ENCODE measurements at places on chromosomes 5 and 9.

- no peak for DNase-seq
Measured at GRCh38 chr5:93793159-93793781, 51.9 kb upstream of the POU5F2 start.

GRCh38 chr9:108311745-108312144, 544.0 kb downstream of the ACTL7B start:
- DNase-seq, result no peak

DNA sequence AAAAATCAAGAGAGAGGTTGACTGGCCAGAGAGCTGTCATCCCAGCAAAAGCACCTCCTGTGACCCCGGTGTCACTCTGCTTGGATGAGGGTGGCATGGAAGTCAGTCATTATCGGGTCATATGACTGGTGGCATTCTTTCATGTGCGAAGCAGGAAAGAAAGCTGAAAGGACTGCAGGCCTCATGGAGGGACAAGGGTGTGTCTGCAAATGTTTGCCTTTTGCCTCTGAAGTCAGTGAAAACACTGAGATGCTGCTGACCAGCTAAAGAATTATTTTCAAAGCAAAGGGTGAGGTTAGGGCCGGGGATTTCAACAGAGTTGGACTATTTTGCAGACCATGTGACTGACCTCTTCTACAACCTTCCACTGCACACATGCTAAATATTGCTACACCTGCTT, 298.3 kb downstream of the CSNK1G3 start:
- no peak for DNase-seq

GRCh38 chr5:12624776-12625560, 720.7 kb upstream of the CTNND2 start:
- no peak for DNase-seq

DNA sequence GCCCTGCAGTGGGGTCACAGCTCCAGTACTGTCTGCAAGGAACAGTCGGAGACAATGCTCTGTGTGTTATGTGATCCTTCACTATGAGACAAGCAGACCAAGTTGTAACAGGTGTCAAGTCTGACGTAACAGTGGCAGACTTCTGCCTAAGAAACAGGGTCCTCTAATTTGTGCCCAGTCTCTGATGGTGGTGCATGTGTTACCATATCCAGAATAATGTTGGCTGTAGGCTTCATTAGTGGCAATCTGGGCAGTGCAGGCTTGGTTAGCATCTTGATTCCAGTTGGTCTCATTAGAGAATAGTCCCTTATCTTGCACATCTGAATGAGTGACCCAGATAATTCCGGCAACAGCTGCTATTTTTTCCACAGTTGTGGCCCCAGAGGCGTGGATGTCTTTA, 33.8 kb downstream of the ZNF131 start:
- DNase-seq, result no peak

GRCh38 chr5:112854651-112855050, 6.4 kb upstream of the SRP19 start:
- DNase-seq, result no peak

GRCh38 chr9:131020862-131021261, 11.9 kb downstream of the LAMC3 start:
- DNase-seq, result no peak

DNA sequence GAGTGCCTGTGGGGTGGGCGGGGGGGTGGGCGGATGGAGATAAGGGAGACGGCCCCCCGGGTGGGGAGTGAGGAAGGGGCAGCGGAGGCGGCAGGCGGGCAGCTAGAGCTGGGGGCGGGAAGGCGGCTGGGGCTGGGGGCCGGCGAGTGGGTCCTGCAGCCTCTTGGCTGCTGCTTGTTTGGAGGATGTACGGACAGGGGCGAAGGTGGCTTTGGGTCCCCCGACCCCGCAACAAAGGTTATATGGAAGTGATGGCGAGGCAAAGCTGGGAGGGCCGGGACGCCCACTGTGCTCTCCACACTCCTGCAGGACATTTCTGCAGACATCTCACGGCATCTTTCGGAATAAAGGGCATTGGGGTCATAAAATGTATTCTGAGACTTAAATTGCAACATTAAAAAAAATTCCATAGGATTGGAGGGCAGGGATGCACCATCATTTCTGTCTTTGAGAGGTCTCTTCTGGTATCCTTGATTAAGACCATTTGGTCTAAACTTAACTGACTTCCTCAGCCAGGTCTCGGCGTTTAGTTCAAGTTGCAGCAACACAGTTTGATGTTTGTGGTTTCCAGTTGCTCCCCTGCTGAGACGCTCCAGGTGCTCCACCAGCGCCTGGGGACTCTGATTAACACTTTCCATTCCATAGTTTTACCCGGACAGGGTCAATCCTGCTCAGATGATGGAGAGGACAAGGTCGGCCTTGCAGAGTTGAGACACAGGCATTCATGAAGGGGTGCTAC, 101.6 kb upstream of the SSBP2 start:
- peak; percentile 49 for DNase-seq

DNA sequence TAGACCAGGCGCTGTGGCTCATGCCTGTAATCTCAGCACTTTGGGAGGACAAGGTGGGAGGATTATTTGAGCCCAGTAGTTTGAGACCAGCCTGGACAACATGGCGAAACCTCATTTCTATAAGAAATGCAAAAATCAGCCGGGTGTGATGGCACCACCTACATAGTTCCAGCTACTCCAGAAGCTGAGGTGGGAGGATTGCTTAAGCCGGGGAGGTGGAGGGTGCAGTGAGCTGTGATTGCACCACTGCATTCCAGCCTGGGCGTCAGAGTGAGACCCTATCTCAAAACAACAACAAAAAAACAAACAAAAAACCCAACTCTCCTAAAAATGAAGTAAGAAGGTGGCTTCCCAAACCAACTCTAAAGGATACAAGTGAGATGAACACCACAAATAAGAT, 23.0 kb downstream of the IARS1 start:
- DNase-seq, result no peak

DNA sequence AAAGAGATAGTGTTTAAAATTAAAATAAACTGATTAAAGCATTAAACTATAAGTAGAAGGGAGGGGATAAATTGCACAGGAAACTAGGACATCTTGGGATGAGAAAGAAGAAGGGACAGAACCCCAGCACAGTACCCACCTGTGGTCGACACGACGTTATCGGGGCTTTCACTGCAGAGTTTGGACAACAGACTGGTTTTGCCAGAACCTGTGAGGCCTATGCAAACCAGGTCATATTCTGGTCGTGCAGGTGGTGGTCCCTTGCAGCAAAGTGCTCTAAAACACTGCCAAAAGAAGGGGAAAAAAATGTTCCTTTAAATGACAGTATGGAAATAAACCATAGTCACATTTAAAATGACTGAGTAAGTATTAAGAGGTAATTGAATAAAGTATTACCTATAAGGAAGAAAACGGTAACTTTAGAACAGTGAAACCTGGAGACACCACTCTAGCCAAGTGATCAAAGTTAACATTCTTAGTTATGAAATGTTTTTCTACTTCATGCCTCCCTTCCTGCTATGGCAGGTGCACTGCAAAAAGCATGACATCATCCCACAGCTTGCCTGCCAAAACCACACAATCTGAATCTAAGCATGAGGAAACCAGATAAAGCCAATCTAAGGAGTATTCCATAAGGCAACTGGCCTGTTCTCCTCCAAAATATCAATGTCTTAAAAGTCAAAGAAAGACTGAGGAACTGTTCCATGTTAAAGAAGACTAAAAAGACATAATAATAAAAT, 138.6 kb downstream of the ARL15 start:
- no peak for DNase-seq

DNA sequence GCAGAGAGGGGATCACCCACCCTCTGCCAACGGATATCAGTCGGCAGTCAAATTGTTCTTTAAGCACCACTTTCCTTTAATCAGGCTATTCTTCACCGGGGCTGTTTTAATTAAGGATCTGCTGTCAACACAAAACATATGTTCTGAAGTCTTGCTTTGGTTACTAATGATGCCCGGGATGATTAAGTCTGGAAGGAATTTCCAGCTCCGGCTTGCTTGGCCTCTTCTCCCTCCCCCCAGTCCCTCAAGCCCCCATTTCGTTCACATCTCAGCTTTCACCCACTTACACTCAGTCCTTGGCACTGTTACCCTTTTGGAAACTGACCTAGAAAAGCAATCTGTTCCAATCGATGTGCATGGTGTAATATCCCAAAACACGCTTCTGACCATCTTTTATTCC, 74.7 kb downstream of the MSX2 start:
- no peak for DNase-seq

DNA sequence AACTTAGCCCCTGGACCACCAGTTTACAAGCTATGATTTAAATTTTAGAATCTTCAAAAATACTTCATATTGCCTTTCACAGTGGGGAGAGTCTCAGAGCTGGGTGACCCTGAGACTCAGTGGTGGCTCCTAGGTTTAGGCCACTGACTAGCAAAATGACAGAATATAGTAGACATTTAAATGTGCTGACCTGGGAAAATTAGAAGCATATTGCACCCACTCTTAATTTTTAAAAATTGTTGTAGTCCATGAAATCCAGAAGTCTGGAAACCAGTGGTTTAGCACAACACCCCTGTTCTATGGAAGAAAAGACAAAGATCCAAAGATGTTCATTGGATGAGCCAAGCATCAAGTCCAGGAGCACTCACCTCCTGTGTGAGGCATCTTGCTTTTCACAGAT, 75.0 kb upstream of the PAPPA start:
- no peak for DNase-seq

DNA sequence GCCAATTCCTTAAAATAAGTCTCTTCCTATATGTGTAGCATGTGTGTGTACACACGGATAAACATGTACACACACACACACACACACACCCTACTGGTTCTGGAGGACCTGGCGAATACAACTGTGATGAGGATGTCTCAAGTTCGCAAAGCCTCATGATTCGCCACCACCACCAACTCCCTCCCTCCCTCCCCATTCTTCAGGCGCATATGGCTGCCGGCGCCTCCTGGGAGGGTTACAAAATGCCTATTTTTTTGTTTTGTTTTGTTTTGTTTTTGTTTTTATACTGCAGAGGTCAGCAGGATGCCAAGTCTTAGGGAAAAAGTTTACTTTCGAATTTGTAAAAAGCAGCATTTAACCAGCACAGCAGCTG, 88.0 kb downstream of the DAP start:
- DNase-seq, result no peak

DNA sequence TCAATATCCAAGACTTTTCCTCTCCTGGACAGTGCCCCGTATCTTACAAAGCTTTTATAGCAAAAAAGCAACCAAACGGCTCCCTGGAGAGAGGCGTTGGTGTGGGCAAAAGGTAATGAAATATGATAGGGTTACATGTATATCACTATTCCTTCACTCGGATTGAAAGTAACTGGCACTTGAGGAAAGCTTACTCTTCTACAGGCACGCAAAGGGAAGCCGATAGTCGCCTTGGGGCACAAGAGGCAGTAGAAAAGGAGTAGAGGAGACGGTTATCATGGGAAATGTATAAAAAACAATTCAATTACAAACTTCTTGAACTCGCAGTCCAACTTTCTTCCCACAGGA, 1.1 kb downstream of the DIAPH1 start:
- no peak for DNase-seq

- DNase-seq, result no peak
Measured at GRCh38 chr5:159784993-159785392, 131.3 kb upstream of the ADRA1B start.

DNA sequence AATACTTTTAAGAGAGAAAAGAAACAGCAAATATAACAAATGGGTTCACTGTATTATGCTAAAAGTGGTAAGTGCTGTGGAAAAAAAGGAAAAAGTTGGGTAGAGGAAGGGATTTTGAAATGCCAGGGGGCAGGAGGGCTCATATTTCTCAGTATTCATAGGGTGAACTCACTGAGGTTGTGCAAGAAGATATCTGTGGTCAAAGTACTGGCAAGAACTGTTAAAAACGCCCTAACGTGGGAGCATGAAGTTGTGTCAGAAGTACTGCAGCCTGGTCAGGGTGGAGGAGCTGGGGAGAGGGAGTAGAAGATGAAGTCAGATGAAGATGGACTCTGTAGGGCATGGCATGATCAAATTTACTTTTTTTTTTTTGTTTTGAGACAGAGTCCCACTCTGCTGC, 31.2 kb upstream of the SLC28A3 start:
- no peak for DNase-seq

DNA sequence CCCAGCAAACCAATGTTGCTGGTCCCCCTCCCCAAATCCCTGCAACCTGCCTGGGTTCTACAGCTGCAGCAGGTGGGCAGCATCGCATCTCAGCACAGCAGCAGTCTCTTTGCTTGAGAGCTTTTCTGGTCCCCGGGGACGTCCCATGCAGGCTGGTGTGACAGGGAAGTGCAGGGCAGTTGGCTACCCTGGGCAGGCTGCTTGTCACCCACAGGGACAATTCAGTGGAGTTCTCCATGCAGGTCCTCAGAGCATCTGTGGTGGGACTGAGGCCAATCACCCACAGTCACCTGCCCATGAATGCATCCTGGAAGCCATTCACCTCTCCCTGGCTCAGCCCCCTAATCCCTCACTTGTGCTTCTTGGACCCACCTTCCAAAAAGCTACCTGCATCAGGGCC, 43.9 kb upstream of the SEMA4D start:
- no peak for DNase-seq

GRCh38 chr5:169302491-169303118, 1.7 kb upstream of the SLIT3 start:
- peak; percentile 82 for DNase-seq

GRCh38 chr9:84224246-84224645, 116.3 kb downstream of the SLC28A3 start:
- no peak for DNase-seq

DNA sequence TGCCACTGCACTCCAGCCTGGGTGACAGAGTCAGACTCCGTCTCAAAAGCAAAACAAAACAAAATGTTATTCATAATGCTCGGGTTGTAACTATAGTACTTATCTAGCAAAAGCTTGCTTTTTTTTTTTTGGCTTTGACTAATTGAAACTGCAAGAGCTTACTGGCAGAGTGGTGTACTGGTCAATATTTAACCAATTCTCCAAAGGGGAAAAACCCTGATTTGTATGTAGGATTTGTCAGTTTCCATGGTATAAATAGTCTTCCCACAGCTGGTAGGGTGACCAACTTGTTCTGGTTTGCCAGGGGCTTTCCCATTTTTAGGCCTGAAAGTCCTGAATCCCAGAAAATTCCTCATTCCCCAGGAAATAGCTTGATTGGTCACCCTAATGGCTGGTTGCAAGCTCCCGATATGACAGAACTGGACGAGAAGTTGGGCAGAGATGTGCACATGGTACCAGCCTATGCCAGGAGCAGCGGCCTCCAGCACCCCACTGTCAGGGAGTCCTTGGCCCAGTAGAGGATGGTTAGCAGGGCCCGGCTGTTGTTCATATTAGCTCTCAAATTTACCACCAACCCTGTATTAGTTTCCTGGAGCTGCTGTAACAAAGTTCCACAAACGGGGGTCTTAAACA, 58.0 kb downstream of the FXN start:
- no peak for DNase-seq

GRCh38 chr5:39629946-39630345, 205.2 kb upstream of the DAB2 start:
- DNase-seq, result no peak

Measured in T47D (cell line).